ENCODE measurements at places on chromosomes 5 and 9. TPM values are rescaled to one million over a fixed set of nuclear protein-coding genes. Genes with fewer than 3 reads are reported as not detected.

Gene ADAMTS12
- total RNA-seq, result 0.15 TPM

GRCh38 chr9:76725885-76726284, 38.4 kb upstream of the PCA3 start:
- H3K27me3 ChIP-seq, result no peaks in the 10 kb centered on the region
- no peak for DNase-seq
- no peak overlapping the region for H3K4me3 ChIP-seq
- H3K4me1 ChIP-seq, result no peaks in the 10 kb centered on the region
- H3K36me3 ChIP-seq, result no peaks in the 10 kb centered on the region
- no peak overlapping the region for H3K27ac ChIP-seq

GRCh38 chr9:21402386-21403251, 6.3 kb upstream of the IFNA8 start:
- H3K4me1 ChIP-seq, result no peaks in the 10 kb centered on the region
- no peak overlapping the region for H3K27ac ChIP-seq
- DNase-seq, result no peak
- H3K36me3 ChIP-seq, result no peaks in the 10 kb centered on the region
- no peaks in the 10 kb centered on the region for H3K27me3 ChIP-seq
- H3K4me3 ChIP-seq, result peak overlapping the region; percentile 59

DNA sequence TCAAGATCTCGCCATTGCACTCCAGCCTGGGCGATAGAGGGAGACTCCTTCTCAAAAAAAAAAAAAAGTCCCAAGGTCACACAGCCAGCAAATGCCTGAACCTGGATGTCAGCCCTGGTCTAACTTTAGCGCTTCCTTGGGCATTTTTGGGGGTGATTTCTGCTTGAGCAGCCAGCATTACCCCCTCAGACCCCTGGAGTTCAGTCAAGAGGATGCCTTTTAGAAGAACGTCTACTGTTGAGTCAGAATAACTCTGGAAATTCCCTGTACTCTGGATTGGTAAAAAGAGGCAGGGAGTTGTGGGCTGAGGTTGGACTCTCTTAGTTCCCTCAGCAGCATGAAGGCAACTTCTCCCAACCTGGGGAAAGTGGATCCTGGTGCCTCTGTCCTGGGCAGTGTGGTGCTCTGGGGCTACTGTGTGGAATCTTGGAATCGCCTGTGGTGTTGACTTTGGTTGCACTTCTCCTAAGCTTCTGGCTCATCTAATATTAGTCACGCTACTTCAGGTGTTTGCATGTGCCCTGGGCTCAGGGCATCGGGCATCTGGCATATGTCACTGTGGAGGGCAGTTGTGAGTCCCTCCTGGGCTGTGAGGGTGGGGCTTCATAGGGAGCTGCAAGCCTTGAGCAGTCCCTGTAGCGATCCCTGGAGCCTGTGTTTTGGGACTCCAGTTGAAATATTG, 32.2 kb downstream of the STXBP1 start:
- H3K4me1 ChIP-seq, result no peaks in the 10 kb centered on the region
- no peak overlapping the region for H3K27ac ChIP-seq

GRCh38 chr9:8224381-8224801, 424.8 kb upstream of the DMAC1 start:
- no peaks in the 10 kb centered on the region for H3K36me3 ChIP-seq
- no peak for DNase-seq
- no peak overlapping the region for H3K27ac ChIP-seq
- H3K4me1 ChIP-seq, result no peaks in the 10 kb centered on the region

Gene OSMR
- total RNA-seq, result 82.4 TPM

GRCh38 chr5:170368586-170368985, 20.6 kb downstream of the KCNMB1 start:
- H3K27ac ChIP-seq, result no peak overlapping the region
- DNase-seq, result no peak
- peaks cover 8% of the 10 kb centered on the region for H3K27me3 ChIP-seq
- no peaks in the 10 kb centered on the region for H3K36me3 ChIP-seq

GRCh38 chr5:73759771-73760170, 133.8 kb downstream of the ARHGEF28 start:
- H3K36me3 ChIP-seq, result no peaks in the 10 kb centered on the region
- DNase-seq, result no peak
- H3K27ac ChIP-seq, result 0 out of 2 replicates have a peak overlapping the region, but pooled peaks have one; percentile 10

Gene AMACR
- total RNA-seq, result 20.6 TPM

GRCh38 chr5:165094782-165095181, 1589.4 kb downstream of the MAT2B start:
- no peaks in the 10 kb centered on the region for H3K27me3 ChIP-seq
- no peak overlapping the region for H3K27ac ChIP-seq
- H3K4me1 ChIP-seq, result no peaks in the 10 kb centered on the region
- H3K36me3 ChIP-seq, result no peaks in the 10 kb centered on the region
- no peak for DNase-seq

GRCh38 chr5:128101676-128102075, 18.1 kb downstream of the SLC12A2 start:
- DNase-seq, result no peak
- H3K36me3 ChIP-seq, result no peaks in the 10 kb centered on the region
- H3K4me3 ChIP-seq, result no peak overlapping the region
- H3K27me3 ChIP-seq, result no peaks in the 10 kb centered on the region
- no peaks in the 10 kb centered on the region for H3K4me1 ChIP-seq
- no peak overlapping the region for H3K27ac ChIP-seq

Gene FOXD4
- total RNA-seq, result 0.23 TPM

Gene INSL4
- total RNA-seq, result not detected

GRCh38 chr5:75648712-75649111, 37.5 kb downstream of the ANKDD1B start:
- H3K4me3 ChIP-seq, result peak overlapping the region; percentile 14
- H3K36me3 ChIP-seq, result no peaks in the 10 kb centered on the region
- no peak for DNase-seq

Gene IL31RA
- 3.1 TPM for total RNA-seq

DNA sequence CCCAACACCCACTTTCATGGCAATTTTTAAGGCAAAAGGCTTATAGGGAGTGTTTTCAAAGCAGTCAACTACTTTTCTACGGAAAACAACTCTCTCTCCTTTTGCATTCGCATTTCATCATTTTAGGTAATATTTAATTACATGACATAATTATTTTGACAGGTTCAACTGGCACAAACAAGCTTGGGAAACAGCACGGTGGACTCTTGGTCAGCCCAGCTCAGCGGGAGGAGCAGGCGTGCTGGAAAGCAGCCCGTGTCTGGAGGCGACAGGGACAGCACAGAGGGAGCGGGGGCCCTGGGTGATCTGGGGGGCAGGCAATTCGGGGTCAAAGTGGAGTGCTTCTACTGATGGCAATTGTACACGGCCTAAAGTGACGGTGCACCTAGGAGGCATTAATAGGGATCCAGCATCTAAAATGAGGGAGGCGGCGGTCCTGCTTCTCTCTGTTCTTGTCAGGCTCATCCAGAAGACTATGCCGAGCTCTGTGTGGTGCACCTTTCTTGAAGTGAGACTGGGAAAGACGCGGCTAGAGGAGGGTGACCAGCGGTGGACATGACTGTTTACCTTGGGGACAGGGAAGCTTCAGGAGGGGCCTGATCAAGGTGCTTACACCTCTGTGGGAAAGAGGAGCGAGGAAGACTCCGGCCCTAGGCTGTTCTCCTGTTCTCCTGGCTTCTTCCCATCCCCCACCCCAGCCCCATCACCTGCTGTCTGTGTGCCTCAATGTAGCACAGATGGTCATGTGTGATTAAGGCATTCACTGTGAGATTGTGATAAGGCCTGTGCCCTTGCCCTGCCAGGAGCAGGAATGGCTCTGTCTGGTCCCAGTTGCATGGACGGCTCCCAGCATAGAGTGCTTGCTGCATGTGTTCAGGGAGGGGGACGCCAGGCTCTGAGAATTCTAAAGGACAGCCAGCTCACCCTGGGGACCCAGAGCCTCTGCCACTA, 3.4 kb downstream of the MYMK start:
- no peaks in the 10 kb centered on the region for H3K27me3 ChIP-seq
- no peaks in the 10 kb centered on the region for H3K4me1 ChIP-seq
- no peak for DNase-seq
- H3K4me3 ChIP-seq, result no peak overlapping the region
- no peak overlapping the region for H3K27ac ChIP-seq
- no peaks in the 10 kb centered on the region for H3K36me3 ChIP-seq

DNA sequence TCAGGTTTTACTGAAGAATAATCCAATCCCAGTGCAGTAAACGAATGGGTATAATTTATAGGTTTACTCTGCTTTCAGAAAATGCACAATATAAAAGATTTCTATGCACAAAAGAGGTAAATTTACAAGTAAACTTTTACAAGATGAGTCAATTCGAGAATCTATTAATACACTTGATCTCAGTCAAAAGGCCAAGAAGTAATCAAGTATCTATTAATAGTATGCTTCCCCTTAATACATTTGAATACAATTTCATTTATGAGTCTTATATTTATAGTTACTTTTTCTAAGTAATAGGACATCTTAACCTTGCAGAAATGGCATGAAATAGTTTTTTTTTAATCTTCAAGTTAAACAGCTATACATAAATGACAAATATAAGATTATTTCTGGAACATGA, 355.2 kb upstream of the EFNA5 start:
- no peaks in the 10 kb centered on the region for H3K4me1 ChIP-seq
- no peaks in the 10 kb centered on the region for H3K36me3 ChIP-seq

GRCh38 chr5:131084436-131084835, 80.6 kb downstream of the HINT1 start:
- no peak overlapping the region for H3K4me3 ChIP-seq
- H3K36me3 ChIP-seq, result no peaks in the 10 kb centered on the region
- DNase-seq, result no peak
- H3K27me3 ChIP-seq, result no peaks in the 10 kb centered on the region
- no peak overlapping the region for H3K27ac ChIP-seq

Gene SPAAR
- total RNA-seq, result not detected

Gene CDKN2A
- total RNA-seq, result not detected

DNA sequence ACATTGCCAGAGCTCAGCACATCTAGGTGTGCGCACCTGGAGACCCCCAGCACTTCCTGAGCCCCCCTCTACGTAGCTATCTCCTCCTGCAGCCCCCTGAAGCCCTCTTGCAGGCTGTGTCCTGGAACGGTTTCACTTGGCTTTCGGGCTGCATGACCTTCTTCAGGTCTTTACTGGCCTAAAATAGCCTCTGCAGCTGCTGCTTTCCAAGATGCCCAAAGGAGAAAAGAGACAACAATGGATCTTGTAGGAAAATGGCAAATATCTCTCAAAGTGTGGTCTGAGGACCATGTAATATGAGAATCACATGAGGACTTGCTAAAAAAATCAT, 6.6 kb upstream of the ERMP1 start:
- no peak for DNase-seq
- H3K36me3 ChIP-seq, result no peaks in the 10 kb centered on the region
- no peaks in the 10 kb centered on the region for H3K4me1 ChIP-seq
- no peak overlapping the region for H3K4me3 ChIP-seq
- H3K27me3 ChIP-seq, result no peaks in the 10 kb centered on the region

DNA sequence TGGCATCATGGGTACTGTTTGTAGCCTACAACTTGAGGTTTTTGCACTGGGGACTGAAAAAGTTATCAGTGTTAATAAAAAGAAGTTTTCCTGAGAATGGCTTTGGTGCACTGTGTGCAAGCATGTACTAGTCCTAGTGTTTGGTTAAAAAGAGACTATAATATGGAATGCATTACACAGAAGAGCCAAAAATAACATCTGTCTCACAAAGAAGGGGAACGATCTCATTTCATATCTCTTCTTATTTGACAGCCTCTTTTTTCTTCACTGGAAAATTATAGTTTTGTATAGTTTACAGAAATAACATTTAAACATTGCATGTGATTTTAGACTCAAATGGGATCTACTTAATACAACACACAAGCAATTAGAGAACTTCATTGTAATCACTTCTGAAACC, 127.0 kb upstream of the GDNF start:
- H3K36me3 ChIP-seq, result no peaks in the 10 kb centered on the region
- no peaks in the 10 kb centered on the region for H3K27me3 ChIP-seq

DNA sequence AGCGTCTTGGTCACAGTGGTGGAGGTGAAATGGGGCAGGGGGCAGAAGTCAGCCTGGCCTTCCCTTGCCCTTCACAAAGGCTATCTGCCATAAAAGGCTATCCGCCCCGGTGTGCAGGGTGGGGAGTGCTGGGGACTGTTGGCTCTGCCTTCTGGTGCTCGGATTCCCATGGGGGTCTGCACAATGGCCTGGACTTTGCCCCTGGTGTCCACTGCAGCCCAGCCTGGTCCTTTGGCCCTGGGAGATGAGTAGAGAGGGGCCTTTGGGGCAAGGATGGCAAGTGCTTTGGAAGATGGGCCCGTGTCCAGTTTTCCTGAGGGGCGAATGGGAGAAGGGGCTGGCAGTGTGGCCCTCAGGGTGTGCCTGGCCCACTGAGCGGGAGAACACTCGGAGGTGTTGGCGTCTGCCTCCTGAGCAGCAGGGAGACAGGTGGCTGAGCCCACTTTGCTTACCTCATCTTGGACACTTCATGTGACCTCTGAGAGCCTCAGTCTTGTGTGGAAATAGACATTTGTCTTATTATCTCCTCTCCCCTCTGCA, 69.9 kb downstream of the HSPA4 start:
- DNase-seq, result no peak
- H3K27me3 ChIP-seq, result no peaks in the 10 kb centered on the region
- no peaks in the 10 kb centered on the region for H3K4me1 ChIP-seq

- no peak for DNase-seq
- no peaks in the 10 kb centered on the region for H3K36me3 ChIP-seq
- no peak overlapping the region for H3K27ac ChIP-seq
- H3K4me1 ChIP-seq, result peaks cover 35% of the 10 kb centered on the region
Measured at GRCh38 chr9:137308057-137308619, 6.1 kb upstream of the NRARP start.

Gene EIF4E1B
- not detected for total RNA-seq

- no peak overlapping the region for H3K4me3 ChIP-seq
- peaks cover 5% of the 10 kb centered on the region for H3K27me3 ChIP-seq
- H3K27ac ChIP-seq, result no peak overlapping the region
- H3K4me1 ChIP-seq, result no peaks in the 10 kb centered on the region
- no peak for DNase-seq
- no peaks in the 10 kb centered on the region for H3K36me3 ChIP-seq
Measured at GRCh38 chr5:113162770-113163169, 186.2 kb downstream of the DCP2 start.

DNA sequence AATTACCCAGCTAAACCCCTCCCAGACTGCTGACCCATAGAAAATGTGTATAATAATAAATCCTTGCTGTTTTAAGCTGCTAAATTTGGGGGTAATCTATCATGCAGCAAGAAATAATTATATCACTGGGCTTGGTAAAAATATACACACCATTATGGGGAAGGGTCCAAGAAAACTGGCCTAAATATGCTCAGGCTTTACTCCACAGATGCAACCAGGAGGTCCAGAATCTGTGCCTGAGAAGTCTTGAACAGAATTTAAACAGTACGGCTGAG, 102.5 kb upstream of the SLC44A1 start:
- no peaks in the 10 kb centered on the region for H3K36me3 ChIP-seq
- no peak for DNase-seq
- no peak overlapping the region for H3K4me3 ChIP-seq
- H3K4me1 ChIP-seq, result no peaks in the 10 kb centered on the region

Gene TMOD1
- 1.4 TPM for total RNA-seq

GRCh38 chr5:14930486-14930885, 58.9 kb upstream of the ANKH start:
- no peak overlapping the region for H3K27ac ChIP-seq
- H3K27me3 ChIP-seq, result no peaks in the 10 kb centered on the region
- H3K4me3 ChIP-seq, result no peak overlapping the region
- no peaks in the 10 kb centered on the region for H3K36me3 ChIP-seq

Gene CARTPT
- total RNA-seq, result not detected

Measured in Panc1 (cell line).